ENCODE measurements at places on chromosomes 13 and 19. TPM values are rescaled to one million over a fixed set of nuclear protein-coding genes. Genes with fewer than 3 reads are reported as not detected.
A peak's percentile ranks its signal among the peaks of the same experiment; 100 is the strongest.

GRCh38 chr13:45615501-45616101 is at the start of gene ERICH6B:
Gene ERICH6B (minus strand): TSS chr13:45615739. CDS start chr13:45597005, 18,734 bp downstream.
- no peaks in the 10 kb centered on the region for H3K27me3 ChIP-seq
- H3K4me1 ChIP-seq = no peaks in the 10 kb centered on the region
- H3K27ac ChIP-seq = no peak within 1 kb of the TSS
- peak; percentile 86 for DNase-seq

ZNF581 gene
- total RNA-seq = 65.1 TPM

GRCh38 chr13:49791315-49791710 is 1.2 kb downstream of the KPNA3 start:
- no peak for DNase-seq
- H3K36me3 ChIP-seq = peaks cover 5% of the 10 kb centered on the region
- no peaks in the 10 kb centered on the region for H3K27me3 ChIP-seq
- no peak overlapping the region for H3K27ac ChIP-seq
- no peaks in the 10 kb centered on the region for H3K4me1 ChIP-seq

DNA sequence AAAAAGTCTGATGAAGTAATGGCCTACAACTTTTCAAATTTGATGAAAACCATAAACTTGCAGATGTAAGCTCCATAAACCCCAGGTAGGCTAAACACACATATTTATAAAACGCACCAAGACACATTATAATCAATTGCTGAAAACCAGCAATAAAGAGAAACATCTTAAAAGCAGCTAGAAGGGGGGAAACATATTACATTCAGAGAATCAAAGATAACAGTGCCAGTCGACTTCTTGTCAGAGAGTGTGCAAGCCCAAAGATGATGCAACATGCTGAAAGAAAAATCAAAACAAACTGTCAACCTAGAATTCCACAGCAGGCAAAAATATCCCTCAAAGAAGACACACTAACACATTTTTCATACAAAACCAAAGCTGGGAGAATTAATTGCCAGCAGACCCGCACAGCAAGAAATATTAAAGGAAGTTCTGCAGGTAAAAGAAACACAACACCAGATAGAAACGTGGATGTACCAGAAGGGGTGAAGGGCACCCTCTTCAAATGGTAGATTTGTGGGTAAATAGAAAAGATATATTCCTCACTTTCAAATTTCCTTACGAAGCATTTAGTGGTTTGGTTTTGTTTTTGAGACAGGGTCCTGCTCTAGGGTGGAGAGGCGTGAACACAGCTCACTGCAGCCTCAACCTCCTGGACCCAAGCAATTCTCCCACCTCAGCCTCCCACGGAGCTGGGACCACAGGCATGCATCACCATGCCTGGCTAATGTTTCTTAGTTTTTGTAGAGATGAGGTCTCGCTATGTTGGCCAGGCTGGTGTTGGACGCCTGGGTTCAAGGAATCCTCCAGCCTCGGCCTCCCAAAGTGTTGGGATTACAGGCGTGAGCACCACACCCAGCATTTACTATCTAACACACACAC is 16.5 kb upstream of the ATP1A3 start:
- H3K4me1 ChIP-seq = no peaks in the 10 kb centered on the region
- H3K27me3 ChIP-seq = no peaks in the 10 kb centered on the region
- DNase-seq = no peak
- no peak overlapping the region for H3K4me3 ChIP-seq
- peaks cover 4% of the 10 kb centered on the region for H3K36me3 ChIP-seq

DNA sequence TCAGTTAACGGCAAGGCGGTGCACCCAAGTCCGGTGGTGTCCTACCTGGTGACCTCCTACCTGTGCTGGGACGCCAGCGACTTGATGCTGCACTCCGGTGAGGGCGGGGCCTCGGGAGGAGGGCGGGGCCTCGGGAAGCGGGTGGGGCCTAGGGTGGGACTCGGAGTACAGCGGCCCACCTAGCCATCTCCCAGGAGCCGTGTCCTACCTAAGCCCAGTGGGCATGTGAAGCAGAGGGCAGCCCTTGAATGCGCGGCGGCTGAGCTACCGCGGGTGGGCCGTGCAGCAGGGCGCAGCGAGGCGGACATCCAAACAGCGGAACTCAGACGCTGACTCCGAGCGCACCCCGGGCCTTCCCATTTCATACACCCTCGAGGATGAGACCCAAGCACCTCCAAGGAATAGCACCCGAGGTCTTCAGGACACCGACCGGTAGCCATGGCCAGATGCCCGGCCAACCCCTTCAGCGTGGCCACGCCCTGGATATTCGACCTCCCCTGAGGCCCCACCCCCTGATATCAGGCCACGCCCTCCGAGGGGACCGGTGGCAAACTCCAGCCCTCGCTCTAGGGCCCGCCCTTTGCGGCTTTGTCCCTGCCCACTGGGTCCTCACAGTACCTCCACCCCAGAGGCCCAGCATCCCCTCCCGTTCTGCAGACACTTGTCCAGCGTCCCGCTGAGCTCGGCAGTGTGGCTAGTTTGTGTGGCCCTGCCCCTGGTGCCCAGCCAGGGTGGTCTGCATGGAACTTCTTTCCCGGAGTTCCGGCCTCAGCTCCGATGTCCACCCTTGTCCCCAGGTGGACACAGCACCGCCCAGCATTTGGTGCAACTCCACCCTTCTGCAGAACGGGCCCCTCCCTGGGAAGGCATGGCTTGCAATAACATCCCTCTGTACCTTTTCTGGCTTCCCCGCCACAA is 5.4 kb downstream of the KLK1 start:
- peaks cover 2% of the 10 kb centered on the region for H3K36me3 ChIP-seq
- peaks cover 5% of the 10 kb centered on the region for H3K4me1 ChIP-seq
- no peak overlapping the region for H3K27ac ChIP-seq
- H3K27me3 ChIP-seq = peaks cover 12% of the 10 kb centered on the region
- peak; percentile 94 for DNase-seq

GRCh38 chr13:38980750-38981078 is 9.9 kb downstream of the STOML3 start:
- H3K4me1 ChIP-seq = peaks cover 9% of the 10 kb centered on the region
- H3K27ac ChIP-seq = no peak overlapping the region
- H3K36me3 ChIP-seq = peaks cover 7% of the 10 kb centered on the region
- no peak overlapping the region for H3K4me3 ChIP-seq

C1QTNF9B gene
- not detected for total RNA-seq

DNA sequence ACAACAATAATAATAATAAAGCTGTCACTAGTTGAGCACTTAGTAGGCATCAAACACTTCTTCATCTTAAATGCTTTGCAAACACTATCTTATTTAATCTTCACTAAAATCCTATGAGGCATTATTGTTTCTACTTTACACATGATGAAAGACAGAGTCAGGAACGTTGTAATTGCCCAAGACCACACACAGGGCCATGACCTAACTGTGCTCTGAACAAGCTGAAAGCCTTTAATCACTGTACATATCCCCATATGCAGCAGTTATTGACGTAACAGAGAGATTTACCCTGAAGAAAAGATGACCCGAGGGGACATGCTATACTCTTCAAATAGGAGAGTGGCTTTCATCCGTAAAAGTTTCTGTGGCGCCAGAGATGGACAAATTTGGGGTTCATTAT is 53.0 kb downstream of the SACS start:
- DNase-seq = no peak
- H3K4me3 ChIP-seq = no peak overlapping the region
- H3K27me3 ChIP-seq = no peaks in the 10 kb centered on the region
- H3K36me3 ChIP-seq = no peaks in the 10 kb centered on the region
- no peak overlapping the region for H3K27ac ChIP-seq

GRCh38 chr13:49063011-49063410 is 87.3 kb downstream of the FNDC3A start:
- H3K4me3 ChIP-seq = no peak overlapping the region
- no peak for DNase-seq
- H3K4me1 ChIP-seq = no peaks in the 10 kb centered on the region
- no peaks in the 10 kb centered on the region for H3K27me3 ChIP-seq
- no peak overlapping the region for H3K27ac ChIP-seq

GRCh38 chr19:7340959-7341837 is 7.5 kb upstream of the ARHGEF18 start:
- H3K27ac ChIP-seq = no peak overlapping the region
- H3K36me3 ChIP-seq = no peaks in the 10 kb centered on the region
- H3K4me3 ChIP-seq = no peak overlapping the region
- DNase-seq = peak; percentile 89
- no peaks in the 10 kb centered on the region for H3K4me1 ChIP-seq

TJP3 gene
- total RNA-seq = 27.9 TPM

DNA sequence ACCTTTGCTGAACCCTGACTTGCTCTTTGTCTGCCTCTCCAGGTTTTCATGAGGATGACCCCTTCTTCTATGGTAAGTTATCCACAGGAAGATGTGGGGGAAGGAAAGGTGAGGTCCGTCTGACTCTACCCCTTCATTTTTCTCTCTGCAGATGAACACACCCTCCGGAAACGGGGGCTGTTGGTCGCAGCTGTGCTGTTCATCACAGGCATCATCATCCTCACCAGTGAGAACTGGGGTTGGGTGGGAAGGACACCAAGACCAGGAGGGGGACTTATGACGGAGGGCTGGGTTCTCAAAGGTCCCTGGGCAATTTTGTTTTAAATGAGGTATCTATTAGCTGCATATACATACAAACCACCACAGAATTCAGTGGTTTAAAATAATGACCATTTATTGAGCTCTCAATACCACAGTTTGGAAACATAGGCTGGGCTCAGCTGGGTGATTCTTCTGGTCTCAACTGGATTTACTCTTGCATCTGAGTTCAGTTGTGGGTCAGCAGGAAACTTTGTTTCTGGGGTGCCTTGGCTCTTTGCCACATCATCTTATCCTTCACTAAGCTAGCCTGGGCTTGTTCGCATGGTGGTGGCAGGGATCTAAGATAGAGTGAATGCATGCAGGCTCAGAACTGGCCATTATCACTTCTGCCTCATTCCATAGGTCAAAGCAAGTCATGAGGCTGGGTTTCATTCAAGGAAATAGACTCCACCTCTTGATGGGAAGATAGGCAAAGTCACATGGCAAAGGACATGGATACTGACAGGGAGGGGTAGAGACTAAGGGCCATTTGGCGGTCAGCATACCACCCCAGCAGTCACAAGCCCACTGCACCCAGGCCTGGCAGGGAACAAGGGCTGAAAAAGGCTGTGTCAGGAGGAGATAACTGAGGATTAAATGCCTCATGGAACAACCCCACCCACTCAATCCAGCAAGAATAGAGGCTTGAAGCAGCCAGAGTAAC is 11.8 kb downstream of the FXYD5 start:
- DNase-seq = peak; percentile 7
- H3K4me3 ChIP-seq = no peak overlapping the region
- no peak overlapping the region for H3K27ac ChIP-seq
- peaks cover 82% of the 10 kb centered on the region for H3K36me3 ChIP-seq
- no peaks in the 10 kb centered on the region for H3K27me3 ChIP-seq
- H3K4me1 ChIP-seq = no peaks in the 10 kb centered on the region

ZNF112 gene
- total RNA-seq = 4.2 TPM

- no peak for DNase-seq
- no peak overlapping the region for H3K4me3 ChIP-seq
- H3K27me3 ChIP-seq = no peaks in the 10 kb centered on the region
- no peaks in the 10 kb centered on the region for H3K4me1 ChIP-seq
- peaks cover 56% of the 10 kb centered on the region for H3K36me3 ChIP-seq
- no peak overlapping the region for H3K27ac ChIP-seq
Measured at GRCh38 chr19:39347332-39348164, 5.3 kb downstream of the SAMD4B start.

DNA sequence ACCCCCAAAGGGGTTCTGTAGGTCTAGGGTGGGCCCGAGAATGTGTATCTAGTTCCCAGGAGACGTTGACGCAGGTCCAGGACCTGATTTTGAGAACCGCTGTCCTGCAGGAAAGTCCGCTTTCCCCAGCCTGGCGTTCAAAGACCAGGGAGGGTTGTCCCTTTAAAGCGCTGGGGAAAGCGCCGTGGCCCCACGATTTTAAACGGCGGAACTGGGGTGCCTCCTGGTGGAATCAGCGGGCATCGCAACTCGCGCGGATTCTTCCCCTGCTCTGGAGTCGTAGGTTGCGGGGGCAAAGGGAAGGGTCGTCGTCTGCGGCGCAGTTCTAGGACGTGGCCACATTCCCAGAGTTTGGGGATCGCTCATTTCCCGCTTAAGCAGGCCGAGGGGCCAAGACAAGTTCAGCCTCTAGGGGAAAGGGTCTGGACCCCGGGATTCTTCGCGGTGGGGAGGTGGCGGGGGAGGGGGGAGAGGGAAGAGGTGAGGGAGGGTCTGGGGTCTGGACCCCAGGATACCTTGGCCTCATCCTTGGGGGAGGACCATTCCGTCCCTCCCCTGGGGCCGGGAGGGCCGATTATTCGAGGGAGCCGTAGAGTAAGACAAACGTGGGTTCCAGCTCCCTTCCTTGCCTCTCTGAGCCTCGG is 7.7 kb downstream of the PNMA8B start:
- no peaks in the 10 kb centered on the region for H3K4me1 ChIP-seq
- peaks cover 3% of the 10 kb centered on the region for H3K27me3 ChIP-seq
- H3K4me3 ChIP-seq = peak overlapping the region; percentile 71
- H3K36me3 ChIP-seq = no peaks in the 10 kb centered on the region
- no peak overlapping the region for H3K27ac ChIP-seq
- DNase-seq = peak; percentile 84

GRCh38 chr19:43723588-43723987 is 7.7 kb downstream of the IRGC start:
- no peaks in the 10 kb centered on the region for H3K27me3 ChIP-seq
- H3K36me3 ChIP-seq = peaks cover 2% of the 10 kb centered on the region
- no peak overlapping the region for H3K27ac ChIP-seq

PRTN3 gene
- total RNA-seq = not detected

DNA sequence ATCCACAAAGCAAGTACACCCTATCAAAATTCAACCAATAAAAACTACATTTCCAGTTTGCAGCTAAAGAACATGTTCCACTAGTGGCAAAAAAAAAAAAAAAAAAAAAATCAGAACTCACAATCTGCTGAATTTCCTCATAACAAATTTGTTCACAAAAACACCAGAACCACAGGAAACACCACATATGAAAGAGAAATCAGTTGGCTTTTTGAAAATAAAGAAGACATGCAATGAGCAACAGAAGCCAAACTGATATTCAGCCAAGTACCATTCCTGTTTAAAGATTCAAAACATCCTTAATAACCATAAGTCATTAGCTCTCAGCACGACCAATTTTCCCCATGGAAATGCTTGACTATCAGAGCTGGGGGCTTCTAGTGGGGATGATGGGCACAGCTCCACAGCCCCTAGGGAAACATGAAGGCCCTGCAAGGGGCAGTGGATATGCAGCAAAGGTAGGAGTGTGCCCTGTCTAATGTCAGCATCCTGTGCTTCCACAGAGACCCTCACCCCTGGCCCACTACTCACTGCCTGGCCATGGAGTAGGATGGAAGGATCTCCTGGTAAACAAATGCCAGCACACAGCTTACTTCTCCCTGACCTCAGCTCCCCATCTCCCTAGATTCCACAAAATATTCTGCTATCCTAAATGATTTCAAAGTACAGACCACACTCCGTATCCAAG is 74.0 kb upstream of the DOCK9 start:
- DNase-seq = no peak
- no peak overlapping the region for H3K4me3 ChIP-seq
- peaks cover 4% of the 10 kb centered on the region for H3K4me1 ChIP-seq
- no peaks in the 10 kb centered on the region for H3K36me3 ChIP-seq

PTBP1 gene
- 712 TPM for total RNA-seq

DNA sequence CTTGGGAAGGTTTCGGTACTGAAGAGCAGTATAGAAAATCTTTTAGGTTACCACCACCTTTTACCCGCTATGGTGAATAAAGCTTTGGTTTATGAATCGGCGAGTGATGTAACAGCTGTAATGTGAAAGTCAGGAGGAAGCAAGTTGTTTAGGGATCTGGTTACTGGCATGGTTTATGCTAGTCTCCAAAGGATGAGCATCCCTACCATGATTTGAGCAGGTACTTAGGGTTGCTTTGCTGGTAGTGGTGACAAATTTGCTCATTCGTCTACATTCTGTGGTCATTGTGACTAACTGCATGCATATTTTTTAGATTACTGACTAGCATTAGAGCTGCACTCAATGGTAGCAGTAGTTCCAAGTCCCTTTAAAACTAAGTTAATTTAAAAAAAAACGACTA is 104.1 kb downstream of the FRY start:
- DNase-seq = no peak
- no peak overlapping the region for H3K27ac ChIP-seq
- no peaks in the 10 kb centered on the region for H3K4me1 ChIP-seq
- H3K27me3 ChIP-seq = no peaks in the 10 kb centered on the region
